ENCODE measurements at places on chromosomes 11 and 22.

DNA sequence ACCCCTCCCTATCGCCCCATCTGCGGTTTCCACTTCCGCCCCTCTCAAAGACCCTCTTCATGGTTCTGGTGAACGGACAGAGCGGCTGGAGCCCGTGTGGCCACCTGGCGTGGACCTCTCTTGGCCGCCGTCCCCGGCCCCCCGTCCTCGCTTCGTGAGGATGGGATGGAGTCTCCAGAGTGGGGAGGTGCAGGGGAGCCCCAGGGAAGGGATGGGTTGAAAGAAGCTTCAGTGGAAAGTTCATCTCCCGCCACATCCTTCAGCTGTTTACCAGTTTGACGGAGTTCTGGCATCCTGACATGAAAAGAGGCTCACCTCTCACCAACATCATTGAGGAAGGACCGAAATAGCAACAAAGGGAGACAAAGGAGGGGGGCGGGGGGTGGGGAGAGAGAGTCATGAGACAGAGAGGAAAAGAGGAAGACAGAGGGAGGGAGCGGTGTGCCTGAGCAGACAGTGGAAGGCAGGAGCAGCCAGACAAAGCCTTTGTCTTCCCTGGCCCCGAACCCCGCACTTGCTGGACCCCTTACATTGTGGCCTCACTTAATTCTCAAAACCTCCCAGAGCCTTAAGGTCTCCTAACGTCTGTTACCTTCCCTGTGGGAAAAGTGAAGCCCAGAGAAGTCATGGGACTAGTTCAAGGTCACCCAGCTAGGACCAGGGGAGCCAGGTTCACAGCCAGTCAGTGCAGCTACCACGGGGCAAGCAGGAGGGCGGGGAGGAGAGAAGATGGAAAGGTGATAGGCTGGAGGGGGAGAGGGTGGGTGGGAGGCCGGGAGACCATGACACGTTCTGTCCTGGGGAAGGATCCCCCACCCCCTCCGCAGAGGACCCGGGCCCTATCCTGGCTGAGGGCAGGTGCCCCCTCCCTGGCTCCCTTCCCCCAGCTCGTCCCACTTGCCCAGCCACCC, 54.9 kb downstream of the CD6 start:
- DNase-seq, result no peak

DNA sequence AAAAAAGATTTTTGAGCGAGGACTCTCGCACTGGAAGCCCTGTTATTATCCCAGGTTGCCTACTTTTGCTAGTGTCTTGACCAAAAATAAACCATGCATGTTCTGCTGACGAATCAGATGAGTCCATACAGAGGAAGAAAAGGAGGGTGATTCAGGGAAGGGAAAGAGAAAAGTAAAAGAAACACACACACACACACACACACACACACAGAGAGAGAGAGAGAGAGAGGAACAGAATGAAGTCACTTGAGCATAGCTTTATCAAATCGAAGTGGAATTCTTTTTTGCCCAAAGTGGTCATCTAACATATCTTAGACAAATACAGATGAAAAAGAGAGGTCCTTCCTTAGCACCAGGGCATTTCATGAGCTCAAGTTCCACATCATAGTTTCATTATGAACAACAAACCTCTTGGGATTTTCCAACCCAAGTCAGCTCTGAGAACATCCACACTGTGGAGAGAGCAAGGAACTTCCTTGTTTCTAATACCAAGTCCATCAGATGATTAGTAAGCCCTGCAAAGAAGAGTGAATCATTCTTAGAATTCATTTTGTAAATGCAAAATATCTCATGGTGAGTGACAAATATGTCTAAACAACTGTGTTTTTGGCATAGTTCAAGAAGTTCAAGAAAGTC, 7.7 kb upstream of the MMP12 start:
- no peak for DNase-seq

GRCh38 chr22:24025475-24025874, 14.4 kb downstream of the CABIN1 start:
- DNase-seq, result no peak

DNA sequence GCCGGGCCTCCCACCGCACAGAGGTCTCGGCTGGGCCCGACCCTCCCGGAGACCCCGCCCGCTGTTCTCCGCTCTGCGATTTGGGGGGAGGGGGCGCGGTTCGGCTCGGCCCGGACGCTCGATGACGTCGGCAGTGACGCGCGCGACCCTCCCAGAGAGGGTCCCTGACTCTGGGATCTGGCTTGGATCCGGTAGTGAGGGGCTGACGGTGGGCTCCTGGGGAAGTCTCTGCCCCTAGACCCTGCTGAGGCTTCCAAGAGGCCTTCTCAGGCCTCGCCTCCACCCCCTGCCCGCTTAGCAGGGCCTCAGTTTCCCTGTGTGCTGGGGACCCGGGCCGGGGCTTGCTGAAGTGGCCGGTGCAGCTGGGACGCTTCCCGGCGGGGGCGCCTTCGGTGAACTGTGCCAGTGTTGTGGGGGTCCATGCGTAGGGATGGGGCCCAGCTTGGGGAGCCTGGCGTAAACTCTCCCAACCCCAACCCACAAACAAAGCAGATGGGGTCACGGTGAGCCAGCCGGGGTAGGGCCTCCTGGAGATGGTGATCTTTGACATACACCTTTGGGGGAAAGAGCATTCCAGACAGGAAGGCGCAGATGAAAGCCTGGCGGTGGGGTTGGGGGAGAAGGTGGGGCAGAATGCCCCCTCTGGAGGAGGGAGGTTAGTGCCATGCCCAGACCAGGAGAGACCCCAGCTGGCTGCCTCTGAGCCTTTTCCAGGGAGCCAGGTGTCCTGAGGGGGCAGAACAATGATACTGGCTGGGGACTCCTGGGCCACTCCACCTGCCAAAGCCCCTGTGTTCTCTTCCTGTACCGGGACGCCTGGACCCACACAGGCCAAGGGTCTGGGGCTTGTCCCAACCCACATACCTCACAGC, 1.0 kb downstream of the B4GALNT4 start:
- DNase-seq, result no peak

DNA sequence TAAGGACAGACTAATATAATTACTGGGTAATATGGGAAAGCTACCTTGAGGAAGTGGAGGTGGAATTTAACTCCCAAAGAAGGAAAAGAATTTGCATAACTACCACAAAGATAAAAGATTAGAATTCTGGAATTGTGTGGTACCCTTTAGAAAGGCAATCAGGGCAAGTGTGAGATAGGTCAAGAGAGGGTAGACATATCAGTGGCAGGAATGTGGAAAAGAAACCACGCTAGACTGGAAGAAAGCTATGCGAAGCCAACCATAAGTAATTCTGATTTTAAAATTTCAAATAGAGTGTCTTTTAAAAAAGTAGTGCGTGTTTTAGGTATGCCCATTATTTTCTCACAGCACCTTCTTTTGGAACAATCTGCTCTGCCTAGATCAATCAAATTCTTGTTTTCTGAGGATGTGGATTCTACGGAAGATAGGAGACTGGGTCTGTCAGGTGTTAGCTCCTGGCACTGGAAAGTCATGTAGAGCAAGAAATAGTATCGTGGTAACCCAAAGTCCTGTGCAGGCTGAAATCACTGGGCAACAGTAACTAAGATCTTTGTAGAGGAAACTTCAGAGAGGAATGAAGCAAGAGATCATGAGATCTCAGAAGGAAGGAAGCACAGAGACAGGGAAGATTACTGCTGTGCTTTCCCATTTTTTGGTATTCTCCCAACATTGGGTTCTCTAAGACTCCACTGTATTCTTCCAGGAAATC, 111.3 kb upstream of the MTMR2 start:
- DNase-seq, result no peak

DNA sequence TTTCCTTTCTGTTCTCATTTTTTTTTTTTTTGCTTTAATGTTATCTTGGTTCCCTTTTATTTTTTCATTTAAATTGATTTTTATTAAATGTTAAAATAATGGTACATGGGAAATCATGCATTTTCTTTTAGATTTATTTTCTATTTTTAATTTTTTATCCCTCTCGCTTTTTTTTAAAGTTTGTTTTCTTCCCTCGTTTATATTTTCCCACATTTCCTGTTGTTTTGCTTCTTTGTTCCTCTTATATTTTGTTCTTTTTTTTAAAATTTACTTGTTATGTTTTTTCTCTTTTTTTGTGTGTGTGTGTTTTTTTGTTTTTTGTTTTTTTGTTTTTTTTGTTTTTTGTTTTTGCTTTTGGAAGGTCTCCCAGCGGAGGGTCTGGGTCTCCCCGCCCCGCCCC, 34.9 kb upstream of the EIF3D start:
- no peak for DNase-seq

DNA sequence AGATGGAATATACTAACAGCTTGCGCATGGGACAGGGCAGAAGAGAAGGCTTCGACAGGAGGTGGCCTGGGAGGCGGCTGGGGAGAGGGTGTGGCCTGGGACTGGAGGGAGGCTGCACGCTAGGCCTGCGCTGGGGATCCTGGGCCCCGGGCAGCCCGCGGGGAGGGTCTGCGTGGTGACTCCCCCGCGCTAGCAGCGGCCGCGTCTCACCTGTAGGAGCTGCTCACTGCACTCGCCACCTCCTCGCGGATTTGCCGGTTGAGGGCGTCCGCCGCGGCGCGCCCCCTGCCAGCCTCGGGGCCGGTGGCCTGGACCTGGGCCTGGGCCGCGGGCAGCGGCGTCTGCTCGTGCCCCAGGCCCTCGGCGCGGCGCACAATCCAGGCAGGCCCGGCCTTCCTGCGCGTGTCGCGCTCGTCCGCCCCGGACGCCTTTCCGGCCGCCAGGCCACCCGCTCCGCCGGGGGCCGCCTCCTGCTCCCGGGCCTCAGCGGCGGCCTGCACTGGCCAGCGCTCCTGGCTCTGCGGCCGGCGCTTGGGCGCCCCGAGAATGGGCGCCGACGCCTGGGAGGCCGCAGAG, 1.5 kb downstream of the MAP6 start:
- no peak for DNase-seq

- DNase-seq, result no peak
These were observed 5.4 kb downstream of the WNT7B start for GRCh38 chr22:45971408-45972028.

DNA sequence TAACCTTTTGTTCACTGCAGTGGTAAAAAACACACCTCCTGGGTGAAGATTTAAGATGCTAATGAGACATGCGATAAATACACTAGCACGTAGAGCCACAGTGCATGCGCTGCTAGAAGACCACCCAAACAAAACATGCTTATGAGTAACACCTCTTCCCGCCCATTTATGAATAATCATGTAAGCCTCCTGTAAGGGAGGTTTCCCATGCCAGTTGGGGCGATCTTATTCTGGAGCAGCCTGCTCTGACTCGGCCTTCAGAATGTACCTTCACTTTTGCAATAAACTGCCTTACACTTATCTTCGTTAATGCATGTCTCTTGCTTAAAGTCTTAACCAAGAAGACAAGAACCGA, 18.1 kb upstream of the SCARF2 start:
- no peak for DNase-seq

DNA sequence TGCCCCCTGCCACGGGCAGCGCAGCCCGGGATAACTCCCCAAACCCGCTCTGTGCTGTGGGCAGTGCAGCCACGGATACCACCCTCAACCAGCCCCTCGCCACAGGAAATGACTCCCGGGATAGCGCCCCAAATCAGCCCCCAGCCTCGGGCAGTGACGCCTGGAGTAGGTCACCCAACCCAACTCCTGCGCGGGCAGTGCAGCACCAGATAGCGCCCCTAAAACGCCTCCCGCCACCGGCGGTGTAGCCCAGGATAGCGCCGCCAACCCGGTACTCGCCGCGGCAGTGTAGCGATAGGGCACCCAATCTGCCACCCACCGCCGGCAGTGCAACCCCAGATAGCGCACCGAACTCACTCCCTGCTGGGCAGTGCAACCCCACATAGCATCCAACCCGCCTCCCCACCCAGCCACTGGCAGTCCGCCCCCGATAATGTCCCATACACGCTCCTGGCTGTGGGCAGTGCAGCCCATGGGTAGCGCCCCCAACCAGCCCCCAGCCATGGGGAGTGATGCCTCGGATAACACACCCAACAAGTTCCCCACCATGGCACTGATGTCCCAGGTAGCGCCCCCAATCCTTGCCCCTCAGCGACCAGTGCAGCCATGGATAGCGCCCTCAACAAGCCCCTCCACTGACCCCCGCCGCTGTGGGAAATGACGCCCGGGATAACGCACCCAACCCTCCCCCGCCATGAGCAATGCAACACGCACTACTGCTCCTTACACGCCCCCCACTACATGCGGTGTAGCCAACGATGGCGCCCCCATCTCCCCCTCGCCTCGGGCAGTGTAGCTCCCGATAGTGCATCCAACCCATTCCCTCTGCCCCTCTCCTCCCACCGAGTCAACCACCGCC, 1.5 kb downstream of the RFPL2 start:
- DNase-seq, result no peak

All from activated CD8-positive, alpha-beta memory T cell treated with anti-CD3 and anti-CD28 coated beads, Interleukin-2, amount 50 U/mL, for 4 hours (primary cell).